ENCODE measurements at places on chromosomes 5 and 9. TPM values are rescaled to one million over a fixed set of nuclear protein-coding genes. Genes with fewer than 3 reads are reported as not detected.

The GPR21 gene
- 0.68 TPM for total RNA-seq

DNA sequence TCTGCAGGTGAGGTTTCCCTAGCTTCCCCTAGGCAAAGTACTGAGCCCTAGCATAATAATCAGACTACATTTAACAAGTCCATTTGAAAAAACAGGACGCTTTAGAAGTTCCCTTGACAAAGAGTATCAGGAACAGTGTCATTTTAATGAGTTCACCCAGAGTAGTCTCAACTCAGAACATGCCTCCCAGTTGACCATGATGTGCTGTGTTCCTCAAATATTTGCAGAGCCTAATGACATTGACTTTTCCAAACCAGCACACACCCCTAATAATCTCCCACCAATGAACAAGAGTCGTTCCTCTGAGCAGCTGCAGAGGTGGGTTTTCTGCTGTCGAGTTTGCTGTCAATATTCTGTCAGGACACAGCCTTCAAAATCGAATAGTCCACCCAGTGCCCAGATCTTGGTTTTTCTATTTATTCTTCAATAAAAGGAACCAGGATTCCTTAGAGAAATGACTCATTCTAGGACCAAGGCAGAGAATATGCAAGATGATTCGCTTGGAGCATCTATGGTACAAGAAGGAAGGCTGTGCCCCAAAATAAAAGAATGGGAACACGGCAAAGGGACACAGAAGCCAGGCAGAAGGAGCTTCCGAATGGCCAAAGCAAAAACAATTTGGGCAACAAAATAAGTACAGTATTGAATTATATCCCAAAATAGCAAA is 57.6 kb downstream of the OTULIN start:
- DNase-seq = no peak

DNA sequence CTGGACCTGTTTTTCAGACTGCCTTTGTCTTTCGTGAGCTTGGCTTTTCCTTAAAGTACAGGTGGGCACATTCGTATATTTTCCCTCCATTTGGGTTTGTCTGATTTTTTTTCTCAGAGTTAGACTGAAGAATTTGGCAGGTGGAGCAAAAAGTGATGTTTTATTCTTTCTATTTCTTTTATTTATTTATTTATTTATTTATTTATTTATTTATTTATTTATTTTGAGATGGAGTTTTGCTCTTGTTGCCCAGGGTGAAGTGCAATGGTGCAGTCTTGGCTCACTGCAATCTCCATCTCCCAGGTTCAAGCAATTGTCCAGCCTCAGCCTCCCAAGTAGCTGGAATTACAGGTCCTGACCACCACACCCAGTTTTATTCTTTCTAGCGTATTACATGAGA is 1805.1 kb upstream of the WWC1 start:
- no peak for DNase-seq

- DNase-seq = no peak
Measured at GRCh38 chr9:34412336-34412735, 35.6 kb upstream of the MYORG start.

DNA sequence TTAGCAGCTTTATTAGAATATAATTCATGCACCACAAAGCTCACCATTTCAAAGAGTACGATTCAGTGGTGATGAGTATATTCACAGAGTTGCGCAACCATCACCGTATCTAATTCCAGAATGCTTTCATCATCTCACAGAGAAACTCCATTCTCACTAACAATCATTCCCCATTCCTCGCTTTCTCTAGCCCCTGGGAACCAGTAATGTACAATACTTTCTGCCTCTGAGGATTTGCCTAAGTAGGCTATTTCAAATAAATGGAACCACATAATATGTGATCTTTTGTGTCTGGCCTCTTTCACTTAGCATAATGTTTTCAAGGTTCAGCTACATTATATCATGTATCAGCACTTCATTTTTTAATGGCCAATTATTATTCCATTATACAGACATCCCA is 145.1 kb upstream of the ADAMTS16 start:
- no peak for DNase-seq
